NCI-H146 (cell line): ENCODE measurements at places on chromosomes 16 and 17.

DNA sequence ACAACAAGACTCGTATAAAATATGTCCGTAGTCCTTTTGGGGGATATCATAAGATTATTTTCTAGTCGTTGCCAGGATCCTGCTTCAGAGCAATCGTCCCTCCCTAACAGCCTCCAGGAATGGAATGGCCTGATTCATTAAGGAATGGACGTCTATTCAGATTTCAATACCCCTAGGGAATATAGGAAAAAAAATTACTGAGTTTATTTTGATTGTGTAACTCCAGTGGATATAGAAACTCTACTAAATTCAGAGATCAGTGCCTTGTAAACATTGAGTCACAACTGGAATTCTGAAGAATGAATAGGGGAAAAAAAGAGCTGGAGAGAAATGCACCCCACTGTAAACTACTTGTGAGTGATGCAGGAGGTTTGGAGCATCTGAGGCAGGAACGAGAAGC lies 1171.5 kb upstream of the GOT2 start:
- no peak for DNase-seq

GRCh38 chr17:42969001-42969581 lies 4.8 kb upstream of the AARSD1 start:
- no peak for DNase-seq

- DNase-seq = no peak
These were observed 181.9 kb downstream of the MSI2 start for GRCh38 chr17:57438066-57438731.

DNA sequence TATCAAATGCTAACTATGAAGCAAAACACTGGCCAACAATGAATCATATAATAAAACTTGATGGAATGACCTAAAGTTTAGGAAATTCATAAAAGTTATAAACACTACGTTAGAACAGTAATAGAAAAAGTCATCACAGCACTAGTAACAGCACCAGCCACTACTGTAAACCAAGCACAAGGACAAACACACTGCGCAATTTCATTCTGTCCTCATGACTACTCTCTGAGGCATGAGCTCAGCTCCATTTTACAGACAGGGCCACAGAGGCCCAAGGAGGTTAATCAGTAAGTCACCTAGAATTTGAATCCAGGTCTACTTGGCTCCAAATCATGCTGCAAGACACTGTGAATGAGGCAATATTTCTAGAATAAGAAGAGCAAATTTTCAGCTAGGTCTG lies 13.4 kb downstream of the EMC8 start:
- no peak for DNase-seq

- no peak for DNase-seq
These were observed 112.3 kb upstream of the PMFBP1 start for GRCh38 chr16:72284042-72284789.

GRCh38 chr16:25403852-25404251 lies 146.2 kb upstream of the ZKSCAN2 start:
- DNase-seq = no peak

DNA sequence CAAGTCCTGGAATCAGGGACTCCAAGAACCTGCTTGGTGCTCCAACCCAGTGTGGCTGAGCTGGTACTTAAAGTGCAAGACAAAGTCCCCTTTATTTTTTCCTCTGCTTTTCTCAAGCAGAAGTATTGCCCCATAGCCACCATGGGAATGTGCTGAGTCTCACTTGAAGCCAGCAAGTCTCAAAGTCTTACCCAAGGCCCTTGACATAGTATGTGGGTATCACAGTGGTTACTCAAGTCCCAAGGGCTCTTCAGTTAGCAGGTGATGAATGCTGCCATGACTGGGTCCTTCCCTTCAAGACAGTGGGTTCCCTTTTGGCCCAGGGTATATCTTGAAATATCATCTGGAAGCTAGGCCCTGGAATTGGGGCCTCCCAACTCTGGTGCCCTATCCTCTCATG lies 30.5 kb upstream of the GINS3 start:
- DNase-seq = no peak

DNA sequence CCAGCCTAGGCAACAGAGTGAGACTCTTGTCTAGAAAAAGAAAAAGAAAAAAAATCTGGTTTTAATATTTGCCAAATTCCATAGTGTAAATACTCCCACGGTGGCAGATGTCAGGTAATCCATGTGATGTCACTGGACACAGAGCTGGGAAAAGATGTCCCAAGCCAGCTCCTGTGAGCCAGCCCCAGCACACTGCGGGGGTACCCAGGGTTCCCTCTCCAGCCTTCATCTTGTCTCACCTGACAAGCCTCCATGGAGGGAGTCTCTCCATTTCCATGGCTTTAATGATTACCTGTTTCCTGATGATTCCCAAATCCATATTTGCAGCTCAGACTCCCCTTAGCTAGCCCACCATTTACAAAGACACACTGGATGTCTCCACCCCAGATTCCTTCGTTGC lies 4.6 kb downstream of the CD300LB start:
- no peak for DNase-seq

DNA sequence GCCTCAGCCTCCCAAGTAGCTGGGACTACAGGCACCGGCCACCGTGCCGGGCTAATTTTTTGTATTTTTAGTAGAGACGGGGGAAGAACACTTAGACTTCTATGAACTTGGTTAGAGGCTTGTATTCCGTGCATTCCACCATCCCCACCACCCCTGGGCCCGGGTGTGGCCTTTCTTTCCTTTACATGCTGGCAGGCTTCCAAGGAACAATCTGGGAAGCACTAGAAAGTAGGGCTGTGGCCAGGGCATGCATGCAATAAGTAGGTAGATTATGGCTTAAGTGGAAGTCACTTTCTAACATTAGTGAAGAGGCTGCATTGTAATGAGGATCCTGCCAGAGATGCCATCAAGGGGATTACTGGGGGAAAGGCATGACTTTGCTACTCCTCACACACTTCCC lies 171.6 kb downstream of the SHISA6 start:
- no peak for DNase-seq

DNA sequence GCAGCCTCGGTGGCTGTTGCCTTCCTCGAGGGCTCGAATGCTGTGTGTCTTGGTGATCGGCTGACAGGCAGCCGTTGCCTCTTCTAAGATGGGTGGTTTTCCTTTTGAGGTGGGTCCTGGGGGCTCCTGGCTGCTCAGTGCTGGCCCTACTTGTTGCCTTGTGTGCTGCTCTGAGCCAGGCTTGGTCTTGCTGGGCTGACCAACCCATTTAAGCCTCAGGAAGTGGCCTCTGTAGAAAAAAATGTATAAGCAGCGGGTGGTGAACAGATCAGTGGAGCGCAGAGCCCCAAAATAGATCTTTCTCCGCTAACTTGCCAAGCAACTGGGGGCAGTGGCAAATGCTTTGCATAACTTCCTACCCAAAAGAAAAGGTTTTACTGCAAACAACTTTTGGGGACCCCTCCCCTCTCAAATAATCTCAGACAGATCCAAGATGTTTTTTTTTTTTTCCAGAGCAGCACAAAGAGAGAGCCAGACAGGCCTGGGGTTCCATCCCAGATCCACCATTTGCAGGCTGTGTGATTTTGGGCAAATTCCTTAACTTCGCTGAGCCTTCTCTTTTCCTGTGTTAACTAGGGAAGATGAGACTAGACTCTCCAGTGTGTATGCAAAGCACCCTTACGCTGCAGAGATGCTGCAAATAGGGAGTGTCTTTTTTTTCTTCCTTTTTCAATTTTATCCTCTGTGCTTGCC lies 42.5 kb downstream of the PLCG2 start:
- DNase-seq = no peak

DNA sequence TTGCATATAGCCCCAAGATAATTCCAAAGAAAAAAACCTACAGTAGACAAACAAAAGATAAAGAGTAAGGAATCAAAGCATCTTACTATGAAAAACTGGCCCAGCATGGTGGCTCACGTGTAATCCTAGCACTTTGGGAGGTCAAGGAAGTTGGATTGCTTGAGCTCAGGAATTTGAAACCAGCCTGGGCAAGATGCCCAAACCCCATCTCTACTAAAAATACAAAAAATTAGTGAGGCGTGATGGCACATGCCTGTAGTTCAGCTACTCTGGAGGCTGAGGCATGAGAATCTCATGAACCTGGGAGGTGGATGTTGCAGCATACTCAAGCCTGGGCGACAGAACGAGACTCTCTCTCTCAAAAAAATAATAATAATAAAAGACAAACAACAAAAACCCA lies 764.7 kb upstream of the KIF2B start:
- no peak for DNase-seq

- DNase-seq = no peak
These were observed 138.5 kb downstream of the DNAH9 start for GRCh38 chr17:11736613-11737312.

- no peak for DNase-seq
These were observed 10.1 kb downstream of the IRF8 start for GRCh38 chr16:85908889-85909589.

DNA sequence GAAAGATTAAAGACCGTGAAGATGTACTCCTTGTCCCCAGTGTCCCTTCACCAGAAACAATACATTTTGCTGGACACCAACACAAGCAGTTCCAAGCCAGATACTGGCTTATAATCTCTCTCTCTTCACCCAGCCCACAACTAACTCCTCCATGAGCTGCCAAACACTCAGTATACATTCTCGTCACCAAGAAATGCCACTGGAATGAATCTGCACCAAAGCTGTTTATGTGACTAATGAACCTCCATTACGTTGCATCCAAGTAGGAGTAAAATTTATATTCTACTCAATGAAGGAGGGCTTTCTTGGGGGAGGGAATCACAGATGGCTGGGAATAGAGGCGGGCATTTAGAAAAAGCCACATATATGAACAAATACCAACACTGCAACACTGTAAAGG lies 20.9 kb upstream of the SOX9 start:
- no peak for DNase-seq

DNA sequence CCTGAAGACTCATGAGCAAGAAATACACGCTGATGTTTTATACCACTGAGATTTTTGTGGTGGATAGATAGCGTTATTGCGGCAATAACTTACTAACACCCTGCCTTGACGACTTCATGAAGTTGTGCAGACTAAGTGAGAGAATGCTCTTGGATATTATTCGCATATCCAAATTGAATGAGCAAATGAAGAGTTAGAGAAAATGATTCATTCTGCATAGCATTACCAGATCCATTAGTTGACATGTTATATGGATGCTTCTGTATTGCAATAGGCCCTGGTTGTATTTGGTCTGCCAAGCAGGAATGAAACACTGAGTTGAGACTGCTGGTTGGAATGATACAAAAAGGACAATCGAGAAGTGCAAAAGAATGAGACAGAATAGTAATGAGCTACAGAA lies 247.3 kb downstream of the CA10 start:
- DNase-seq = no peak

DNA sequence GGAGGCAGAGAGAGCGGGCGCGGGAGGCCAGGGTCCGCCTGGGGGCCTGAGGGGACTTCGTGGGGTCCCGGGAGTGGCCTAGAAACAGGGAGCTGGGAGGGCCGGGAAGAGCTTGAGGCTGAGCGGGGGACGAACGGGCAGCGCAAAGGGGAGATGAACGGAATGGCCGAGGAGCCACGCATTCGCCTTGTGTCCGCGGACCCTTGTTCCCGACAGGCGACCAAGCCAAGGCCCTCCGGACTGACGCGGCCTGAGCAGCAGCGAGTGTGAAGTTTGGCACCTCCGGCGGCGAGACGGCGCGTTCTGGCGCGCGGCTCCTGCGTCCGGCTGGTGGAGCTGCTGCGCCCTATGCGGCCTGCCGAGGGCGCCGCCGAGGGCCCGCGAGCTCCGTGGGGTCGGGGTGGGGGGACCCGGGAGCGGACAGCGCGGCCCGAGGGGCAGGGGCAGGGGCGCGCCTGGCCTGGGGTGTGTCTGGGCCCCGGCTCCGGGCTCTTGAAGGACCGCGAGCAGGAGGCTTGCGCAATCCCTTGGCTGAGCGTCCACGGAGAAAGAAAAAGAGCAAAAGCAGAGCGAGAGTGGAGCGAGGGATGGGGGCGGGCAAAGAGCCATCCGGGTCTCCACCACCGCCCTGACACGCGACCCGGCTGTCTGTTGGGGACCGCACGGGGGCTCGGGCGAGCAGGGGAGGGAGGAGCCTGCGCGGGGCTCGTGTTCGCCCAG lies 1.2 kb upstream of the CBX4 start:
- DNase-seq = peak; percentile 44

- no peak for DNase-seq
These were observed 279.5 kb upstream of the MYOCD start for GRCh38 chr17:12386225-12386624.

- DNase-seq = no peak
These were observed 110.6 kb downstream of the ABCC1 start for GRCh38 chr16:16059895-16060590.

- DNase-seq = peak; percentile 54
These were observed 702 bp downstream of the PHF23 start for GRCh38 chr17:7238420-7239090.

- no peak for DNase-seq
These were observed 35.6 kb upstream of the IRF8 start for GRCh38 chr16:85863384-85863774.

- no peak for DNase-seq
These were observed 17.7 kb downstream of the ADCY9 start for GRCh38 chr16:4098501-4098900.

GRCh38 chr17:50188531-50188920 lies 12.9 kb downstream of the COL1A1 start:
- no peak for DNase-seq

DNA sequence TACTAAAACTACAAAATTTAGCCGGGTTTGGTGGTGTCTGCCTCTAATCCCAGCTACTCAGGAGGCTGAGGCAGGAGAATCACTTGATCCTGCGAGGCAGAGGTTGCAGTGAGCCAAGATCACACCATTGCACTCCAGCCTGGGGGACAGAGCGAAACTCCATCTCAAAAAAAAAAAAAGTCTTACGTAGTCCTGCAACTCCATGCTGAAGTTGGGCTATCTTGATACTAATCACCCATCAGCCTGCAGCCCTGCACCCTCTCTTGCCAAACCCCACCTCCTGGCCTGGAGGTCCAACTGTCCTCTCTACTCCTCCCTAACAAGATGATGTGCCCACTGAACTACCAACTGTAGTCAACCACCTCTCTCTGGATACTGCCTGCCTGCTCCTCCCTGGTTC lies 4.8 kb downstream of the TMEM170A start:
- no peak for DNase-seq

DNA sequence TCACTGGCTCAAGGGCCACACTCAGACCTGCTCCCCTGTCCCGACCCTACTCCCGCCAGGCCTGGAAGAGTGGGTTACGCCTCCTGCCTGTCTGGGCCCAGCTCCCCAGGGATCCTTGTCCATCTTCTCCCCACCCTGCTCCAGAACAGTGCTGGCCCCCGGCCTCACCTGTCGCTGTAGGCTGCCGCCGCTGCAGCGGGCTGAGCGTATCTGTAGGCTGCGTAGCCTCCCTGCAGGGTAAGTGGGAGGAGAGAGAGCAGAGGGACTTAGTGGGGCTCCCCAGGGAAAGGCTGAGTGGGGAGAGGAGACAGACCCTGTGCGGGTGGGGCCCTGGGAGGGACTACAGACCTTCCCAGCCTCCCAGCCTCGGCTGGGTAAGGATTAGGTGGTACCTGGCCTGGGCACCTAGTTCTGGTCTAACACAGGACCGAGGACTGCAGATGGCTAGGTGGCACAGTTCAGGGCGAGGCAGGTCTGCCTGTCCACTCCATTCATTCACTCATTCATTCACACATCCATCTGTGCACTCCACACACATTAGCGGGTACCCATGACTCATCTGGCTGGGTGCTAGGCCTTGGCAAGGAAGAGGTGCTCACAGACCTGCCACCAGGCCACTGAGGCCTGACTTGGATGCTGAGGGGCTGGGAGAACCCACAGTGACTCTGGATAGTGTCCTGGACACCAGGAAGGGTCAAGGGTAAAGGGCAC lies 20.9 kb downstream of the ENGASE start:
- DNase-seq = no peak
